ENCODE measurements at places on chromosomes 7 and 10.
A peak's percentile ranks its signal among the peaks of the same experiment; 100 is the strongest.

DNA sequence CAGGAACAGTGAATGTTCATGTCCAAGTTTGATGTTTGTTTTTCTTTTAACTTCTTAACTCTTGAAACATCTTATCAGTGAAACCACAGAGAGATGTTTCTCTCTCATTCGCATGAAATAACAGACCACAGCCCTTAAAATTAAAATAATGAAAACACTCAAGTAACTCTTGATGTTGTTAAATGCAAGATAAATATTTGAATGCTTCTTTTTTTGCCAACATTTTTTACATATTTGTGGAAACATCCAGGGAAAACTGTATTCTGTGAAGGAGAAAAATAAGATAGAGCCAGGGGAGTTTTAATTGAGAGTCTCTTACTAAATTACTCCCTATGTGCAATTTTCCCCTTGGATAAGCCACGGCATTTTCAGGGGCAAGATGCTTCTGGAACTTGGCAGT lies 361.8 kb upstream of the MGMT start:
- peak; percentile 20 for DNase-seq

DNA sequence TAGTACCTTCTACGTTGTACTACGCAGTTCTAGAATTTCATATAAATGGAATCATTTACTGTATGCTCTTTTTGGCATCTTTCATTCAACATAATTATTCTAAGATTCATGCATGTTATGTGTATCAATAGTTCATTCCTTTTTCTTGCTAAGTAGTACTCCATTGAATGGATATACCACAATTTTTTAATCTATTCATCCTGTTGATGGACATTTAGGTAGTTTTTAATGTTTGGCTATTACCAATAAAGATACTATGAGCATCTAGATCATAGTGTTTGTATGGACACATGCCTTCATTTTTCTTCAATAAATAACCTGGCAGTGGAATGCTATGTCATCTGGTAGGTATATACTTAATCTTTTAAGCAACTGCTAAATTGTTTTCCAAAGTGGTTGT lies 83.0 kb upstream of the ELN start:
- no peak for DNase-seq

DNA sequence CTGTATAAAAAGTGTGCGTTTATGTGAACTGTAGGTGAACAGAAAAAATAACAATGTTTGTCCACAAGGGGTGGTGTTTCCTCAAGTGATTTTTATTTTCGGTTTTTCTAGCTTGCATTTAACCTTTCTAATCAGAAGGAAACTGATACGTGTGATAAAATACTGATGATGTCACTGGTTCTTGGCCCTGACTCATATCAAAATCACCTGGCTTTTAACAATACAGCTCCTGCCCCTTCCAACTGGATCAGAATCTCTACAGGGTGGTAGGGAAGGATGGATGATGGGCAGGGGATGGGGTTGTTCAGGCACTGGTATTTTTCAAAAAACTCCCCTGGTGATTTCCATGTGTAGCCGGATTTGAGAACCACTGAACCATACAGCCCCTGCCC lies 10.9 kb downstream of the NPFFR1 start:
- no peak for DNase-seq

DNA sequence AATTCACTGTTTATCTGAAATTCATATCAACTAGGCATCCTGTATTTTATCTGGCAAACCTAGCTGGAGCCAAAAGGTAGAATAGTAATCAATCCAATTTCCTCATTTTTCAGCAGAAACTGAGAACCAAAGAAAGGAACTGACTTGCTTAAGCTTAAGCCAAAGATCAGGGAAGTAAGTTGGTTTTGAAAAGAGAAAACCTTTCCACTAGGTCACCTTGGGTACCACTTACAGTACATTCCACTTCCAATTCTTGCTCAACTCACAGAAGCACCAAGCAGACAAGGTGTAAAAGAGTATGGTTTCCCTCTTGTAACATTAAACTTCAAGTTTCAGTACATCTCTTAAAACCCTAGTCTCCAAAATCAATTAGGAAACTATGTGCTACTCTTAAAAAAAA lies 79.6 kb downstream of the ZFAND4 start:
- no peak for DNase-seq

DNA sequence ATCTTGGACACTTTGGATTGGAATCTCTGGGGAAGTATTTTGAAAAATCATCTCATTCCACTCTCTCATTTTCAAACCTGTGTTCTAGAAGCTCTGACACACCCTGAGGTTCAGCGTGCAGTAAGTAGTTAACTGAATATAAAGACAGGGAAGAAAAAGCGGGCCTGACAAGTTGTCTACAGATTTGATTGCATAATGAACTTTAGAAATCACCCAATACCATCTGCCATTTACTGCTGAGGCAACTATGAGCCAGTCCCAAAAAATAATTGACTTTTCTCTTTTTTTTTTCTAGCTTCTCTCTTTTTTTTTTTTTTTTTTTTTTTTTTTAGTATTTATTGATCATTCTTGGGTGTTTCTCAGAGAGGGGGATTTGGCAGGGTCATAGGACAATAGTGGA lies 29.5 kb downstream of the CDC123 start:
- DNase-seq: no peak

- no peak for DNase-seq
Measured at GRCh38 chr7:103711413-103711812, 265.4 kb upstream of the SLC26A5 start.

- peak; percentile 27 for DNase-seq
Measured at GRCh38 chr7:113179313-113179712, 61.0 kb upstream of the SMIM30 start.

DNA sequence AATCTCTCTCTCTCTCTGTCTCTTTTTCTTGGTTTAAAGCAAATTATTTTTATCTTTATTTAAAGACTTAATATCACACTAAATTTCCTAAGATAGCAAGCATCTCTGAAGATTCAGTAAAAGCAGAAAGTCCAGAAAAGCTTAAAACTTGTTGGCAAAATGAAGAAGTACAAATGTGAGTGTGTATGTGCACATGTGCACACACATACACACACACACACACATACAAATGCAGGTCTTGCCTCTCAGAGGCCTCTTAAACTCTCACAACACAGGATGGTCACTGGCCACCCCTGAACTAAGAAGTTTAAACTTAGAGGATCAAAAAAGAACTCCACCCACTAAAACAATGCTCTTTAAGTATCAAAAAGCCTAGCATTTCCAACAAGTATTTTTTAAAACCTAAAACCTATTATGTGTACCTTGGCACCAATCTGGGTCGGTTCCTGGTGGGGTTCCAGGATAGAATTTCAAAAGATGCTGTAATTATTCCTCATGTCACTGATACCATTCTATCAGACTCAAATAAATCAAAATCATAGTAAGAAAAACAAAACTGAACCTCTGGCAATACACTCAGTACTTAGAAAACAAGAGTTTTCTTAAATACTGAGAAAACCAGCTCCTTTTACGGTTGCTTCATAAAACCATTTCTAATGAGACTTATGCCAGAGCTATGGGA lies 55.0 kb downstream of the SORBS1 start:
- no peak for DNase-seq

- DNase-seq: no peak
Measured at GRCh38 chr10:13681528-13681927, 94.8 kb downstream of the PRPF18 start.

DNA sequence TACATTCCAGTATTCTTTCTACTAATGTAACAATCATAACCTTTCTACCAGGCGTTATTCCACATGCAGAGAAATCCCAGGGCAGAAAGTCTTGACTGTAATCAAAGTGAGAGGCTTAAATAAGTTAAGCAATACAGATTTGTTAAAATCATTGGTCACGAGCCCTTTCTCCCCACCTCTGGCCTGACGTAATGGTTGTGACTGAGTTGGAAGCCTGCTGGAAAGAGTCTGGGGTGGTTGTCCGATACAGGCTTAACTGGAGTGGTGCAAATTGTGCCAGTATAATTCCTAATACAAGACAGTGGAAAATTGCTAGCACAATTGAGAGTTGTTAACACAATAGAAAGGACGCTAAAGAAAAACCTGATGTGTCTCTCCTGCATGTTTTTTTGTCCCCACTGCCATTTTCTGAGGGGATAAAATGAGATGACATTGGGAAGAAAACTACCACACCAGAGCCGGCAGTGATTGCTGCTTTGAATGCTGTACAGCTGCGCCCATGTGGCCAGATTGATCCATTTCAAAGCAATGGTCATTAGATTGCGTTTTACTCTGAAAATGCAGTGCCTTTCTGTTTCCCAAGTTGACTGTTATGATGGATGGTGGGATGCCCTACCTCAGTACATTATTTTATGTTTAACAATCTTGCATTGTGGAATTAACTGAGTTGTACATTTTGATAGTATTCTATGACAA lies 190.8 kb downstream of the POU6F2 start:
- no peak for DNase-seq

DNA sequence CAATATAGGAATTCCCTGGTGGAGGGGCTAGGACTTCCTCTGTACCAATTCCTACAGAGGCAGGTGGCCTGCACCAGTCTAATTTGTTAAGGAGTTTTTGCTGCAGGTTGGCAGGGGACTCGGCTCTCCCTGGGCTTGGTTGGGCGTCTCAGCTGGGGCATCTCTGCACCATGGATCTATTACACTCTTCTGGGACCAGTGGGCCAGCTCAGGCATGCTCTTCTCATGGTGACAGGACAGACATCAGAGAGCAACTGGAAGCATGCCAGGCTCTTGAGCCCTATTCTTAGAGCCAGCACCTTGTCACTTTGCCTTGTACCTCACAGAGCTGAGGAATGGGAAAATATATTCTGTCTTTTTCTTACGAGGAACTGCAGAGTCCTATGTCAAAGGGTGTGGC lies 74.6 kb downstream of the SH2D4B start:
- no peak for DNase-seq

- no peak for DNase-seq
Measured at GRCh38 chr10:14737808-14738545, 36.7 kb downstream of the FAM107B start.

- DNase-seq: no peak
Measured at GRCh38 chr10:108393089-108393488, 1228.6 kb upstream of the SORCS1 start.

- no peak for DNase-seq
Measured at GRCh38 chr7:83849131-83849530, 200.2 kb upstream of the SEMA3E start.

DNA sequence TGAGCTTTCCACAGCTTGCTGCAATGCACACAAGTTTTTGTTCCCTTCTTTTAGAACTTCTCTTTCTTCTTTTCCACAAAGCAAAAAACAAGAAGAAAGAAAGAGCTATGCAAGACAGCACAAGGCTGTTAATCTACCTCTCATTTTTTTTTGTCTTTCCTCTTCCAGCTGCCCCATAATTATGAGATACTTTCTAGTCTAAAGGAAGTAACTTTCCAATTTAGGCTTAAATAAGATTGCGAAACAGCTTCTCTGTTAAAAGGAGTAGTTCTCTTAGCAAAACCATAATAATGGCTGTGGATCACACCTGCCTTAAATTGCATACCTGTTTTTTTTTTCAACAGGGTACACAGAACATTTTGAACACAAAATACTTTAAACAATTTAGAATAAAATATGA lies 56.0 kb downstream of the NDUFB2 start:
- no peak for DNase-seq

DNA sequence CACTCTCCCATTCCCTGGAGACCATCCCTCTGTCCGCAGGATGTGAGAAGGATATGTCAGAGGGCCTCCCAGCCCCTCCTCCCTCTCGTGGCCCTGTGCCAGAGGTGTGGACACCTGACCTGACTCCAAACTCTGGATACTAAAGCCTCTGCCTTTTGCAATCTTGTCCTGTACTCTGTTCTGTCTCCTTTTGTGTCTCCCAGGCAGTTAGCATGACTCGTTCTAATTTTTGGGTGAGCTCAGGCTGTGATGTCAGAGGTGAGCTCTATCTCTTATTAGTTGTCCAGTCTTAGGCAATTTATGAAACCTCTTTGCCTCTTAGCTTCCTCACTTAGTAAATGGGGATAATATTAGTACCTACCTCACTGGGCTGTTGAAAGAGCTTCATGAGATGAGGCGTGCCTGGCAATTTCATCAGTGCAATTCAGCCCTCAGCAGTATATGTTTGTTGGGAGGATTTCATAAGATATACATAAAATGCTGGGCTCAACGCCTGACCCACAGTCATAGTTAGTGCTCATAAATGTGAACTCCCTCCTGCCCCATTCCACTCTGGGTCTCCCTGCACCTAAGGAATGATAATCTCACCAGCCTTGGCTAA lies 10.9 kb downstream of the MARVELD1 start:
- no peak for DNase-seq

GRCh38 chr10:97273700-97274099 lies 18.7 kb downstream of the ARHGAP19 start:
- no peak for DNase-seq

DNA sequence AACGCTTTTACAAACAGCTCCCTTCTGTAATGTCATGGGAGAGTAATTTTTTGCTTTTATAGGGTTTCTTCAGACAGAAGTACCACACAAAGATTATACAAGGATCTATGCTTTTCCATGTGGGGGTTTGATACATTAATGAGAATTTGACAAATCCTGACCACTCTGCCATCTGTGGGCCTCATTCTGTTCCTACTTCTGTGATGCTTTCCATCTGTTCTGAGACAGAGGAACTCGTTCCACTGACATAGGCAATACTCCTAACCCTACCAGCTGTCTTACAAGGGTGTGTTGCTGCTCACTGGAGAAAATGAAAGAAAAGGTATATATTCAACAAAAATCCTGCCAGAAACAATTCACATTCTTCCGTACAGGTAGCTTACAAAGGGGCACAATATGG lies 59.4 kb upstream of the NAMPT start:
- DNase-seq: no peak

GRCh38 chr7:35035511-35035961 lies 1.7 kb downstream of the DPY19L1 start:
- peak; percentile 44 for DNase-seq

DNA sequence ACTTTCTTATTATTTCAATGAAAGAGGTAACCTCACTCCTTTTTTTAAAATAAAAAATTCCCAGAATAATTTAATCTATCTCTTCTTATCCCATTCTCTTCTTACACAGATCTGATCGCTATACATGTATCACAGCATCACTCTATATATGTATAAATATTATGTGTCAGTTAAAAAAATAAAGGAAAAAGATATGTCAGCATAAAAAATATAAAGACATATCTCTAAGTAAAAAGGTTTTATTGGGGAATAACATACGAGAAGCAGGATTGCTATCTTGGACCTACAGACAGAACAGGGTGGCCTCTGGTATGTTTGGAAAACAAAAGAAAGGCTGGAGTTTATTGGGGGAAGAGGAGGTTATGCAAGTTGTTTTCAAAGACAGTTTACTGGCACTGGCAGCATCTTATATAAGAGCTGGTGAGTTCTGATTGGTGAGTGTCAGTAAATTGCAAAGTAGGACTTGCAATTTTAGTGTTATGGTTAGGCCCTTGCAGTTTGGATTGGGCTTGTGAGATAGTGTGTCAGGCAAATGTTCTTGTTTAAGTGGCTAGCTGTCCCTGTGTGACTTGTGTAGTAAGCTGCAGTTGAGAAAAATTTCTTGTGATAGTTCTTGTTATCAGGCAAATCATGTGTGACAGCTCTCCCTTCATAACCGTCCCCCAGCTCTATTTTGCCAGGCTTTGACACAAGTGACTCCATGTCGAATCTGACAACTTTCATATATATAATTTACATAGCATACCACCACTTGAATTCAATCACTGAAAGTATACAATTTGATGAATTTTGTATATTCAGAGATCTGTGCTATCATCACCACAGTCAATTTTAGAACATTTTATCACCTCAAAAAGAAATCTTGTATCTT lies 118.2 kb downstream of the HBP1 start:
- no peak for DNase-seq
